ENCODE measurements at places on chromosomes 3 and 15. TPM values are rescaled to one million over a fixed set of nuclear protein-coding genes. Genes with fewer than 3 reads are reported as not detected.
A peak's percentile ranks its signal among the peaks of the same experiment; 100 is the strongest.

- no peaks in the 10 kb centered on the region for H3K36me3 ChIP-seq
- H3K4me1 ChIP-seq = no peaks in the 10 kb centered on the region
- no peaks in the 10 kb centered on the region for H3K27me3 ChIP-seq
- H3K27ac ChIP-seq = no peak overlapping the region
- DNase-seq = peak; percentile 38
These were observed 13.7 kb upstream of the PARP6 start for GRCh38 chr15:72285927-72286516.

The CDC25A gene
- not detected for total RNA-seq

DNA sequence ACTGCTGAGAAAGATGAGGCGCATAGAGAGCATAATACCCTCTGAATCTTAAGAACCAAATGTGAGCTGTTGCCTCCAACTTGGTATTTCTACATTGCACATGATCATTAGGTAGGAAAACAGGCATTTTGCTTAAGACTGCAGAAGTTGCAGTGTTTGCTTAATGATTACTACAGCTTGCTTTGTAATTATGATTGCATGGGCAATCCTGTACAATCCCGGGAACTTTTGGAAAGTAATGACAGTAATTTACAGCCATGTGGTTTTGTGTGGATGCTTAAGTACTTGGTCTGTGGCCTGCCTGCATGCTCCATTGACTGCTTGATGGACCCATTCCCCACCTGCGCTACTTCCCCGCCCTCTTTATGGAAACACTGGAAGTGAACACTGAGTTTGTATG, 301.1 kb downstream of the DIPK2A start:
- no peaks in the 10 kb centered on the region for H3K36me3 ChIP-seq
- H3K4me3 ChIP-seq = no peak overlapping the region
- no peak overlapping the region for H3K27ac ChIP-seq
- H3K4me1 ChIP-seq = no peaks in the 10 kb centered on the region
- DNase-seq = no peak

- no peaks in the 10 kb centered on the region for H3K36me3 ChIP-seq
- peaks cover 22% of the 10 kb centered on the region for H3K4me1 ChIP-seq
- no peaks in the 10 kb centered on the region for H3K27me3 ChIP-seq
- peak; percentile 13 for DNase-seq
These were observed 208.5 kb downstream of the LPP start for GRCh38 chr3:188362405-188362831.

GRCh38 chr3:46900007-46900292, 22.4 kb downstream of the PTH1R start:
- no peaks in the 10 kb centered on the region for H3K4me1 ChIP-seq
- no peak for DNase-seq
- H3K27ac ChIP-seq = no peak overlapping the region
- no peak overlapping the region for H3K4me3 ChIP-seq
- no peaks in the 10 kb centered on the region for H3K36me3 ChIP-seq

DNA sequence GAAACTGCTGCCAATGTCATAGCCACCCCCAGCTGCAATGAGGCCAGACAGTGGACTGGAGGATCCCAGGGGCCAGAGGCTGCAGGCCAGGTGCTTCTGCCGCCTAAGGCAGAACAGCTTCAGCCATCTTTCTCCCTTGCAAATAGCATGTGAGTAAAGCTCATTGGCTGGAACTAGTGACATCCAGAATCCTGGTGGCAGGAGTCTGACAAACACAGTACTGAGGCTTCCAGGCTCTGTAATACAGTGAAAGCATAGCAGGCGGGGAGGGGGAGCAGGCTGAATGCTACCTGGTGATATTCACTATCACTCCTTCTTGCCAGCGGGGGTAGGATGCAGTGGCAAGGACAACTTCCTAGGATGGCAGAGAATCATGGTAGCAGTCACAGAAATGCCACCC, 36.5 kb upstream of the TBC1D21 start:
- no peak overlapping the region for H3K27ac ChIP-seq
- peaks cover 6% of the 10 kb centered on the region for H3K27me3 ChIP-seq
- no peaks in the 10 kb centered on the region for H3K36me3 ChIP-seq
- H3K4me3 ChIP-seq = no peak overlapping the region

DNA sequence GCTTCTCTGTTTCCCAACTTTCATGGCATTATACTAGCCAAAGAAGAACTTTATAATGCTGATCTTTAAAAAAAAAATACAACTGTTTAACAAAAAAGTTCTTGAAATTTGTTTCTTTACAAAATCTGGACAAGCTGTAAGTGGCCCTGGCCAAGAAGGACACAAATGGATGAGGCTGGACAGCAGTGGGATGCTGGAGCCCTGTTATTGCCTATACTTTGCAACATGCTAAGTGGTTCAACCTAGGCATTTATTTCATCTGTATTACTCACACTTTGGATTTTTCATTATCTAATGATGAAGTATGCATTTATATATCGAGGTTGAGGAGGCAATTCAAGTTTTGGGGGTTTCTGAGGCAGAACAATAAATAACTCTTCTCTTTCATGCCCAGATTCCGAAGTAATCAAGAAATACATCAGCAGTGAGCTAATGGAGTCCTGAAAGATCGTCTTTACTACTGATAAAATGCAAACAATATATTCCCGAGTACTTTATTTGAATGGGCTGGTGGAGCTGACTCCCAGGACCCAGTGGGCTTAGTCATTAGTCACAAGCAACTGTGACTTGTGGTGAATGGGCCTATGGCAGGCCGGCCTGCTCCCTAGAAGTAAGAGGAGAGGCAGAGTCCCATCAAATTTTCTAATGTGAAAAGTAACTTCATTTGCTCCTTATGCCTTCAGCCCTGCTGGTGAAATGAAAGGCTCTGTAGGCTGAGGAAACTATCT, 177.3 kb upstream of the DPH6 start:
- DNase-seq = no peak
- no peaks in the 10 kb centered on the region for H3K4me1 ChIP-seq
- H3K4me3 ChIP-seq = no peak overlapping the region
- no peaks in the 10 kb centered on the region for H3K27me3 ChIP-seq
- H3K36me3 ChIP-seq = no peaks in the 10 kb centered on the region

The SKOR1 gene
- total RNA-seq = 0.30 TPM

The GPR27 gene
- total RNA-seq = 0.38 TPM

DNA sequence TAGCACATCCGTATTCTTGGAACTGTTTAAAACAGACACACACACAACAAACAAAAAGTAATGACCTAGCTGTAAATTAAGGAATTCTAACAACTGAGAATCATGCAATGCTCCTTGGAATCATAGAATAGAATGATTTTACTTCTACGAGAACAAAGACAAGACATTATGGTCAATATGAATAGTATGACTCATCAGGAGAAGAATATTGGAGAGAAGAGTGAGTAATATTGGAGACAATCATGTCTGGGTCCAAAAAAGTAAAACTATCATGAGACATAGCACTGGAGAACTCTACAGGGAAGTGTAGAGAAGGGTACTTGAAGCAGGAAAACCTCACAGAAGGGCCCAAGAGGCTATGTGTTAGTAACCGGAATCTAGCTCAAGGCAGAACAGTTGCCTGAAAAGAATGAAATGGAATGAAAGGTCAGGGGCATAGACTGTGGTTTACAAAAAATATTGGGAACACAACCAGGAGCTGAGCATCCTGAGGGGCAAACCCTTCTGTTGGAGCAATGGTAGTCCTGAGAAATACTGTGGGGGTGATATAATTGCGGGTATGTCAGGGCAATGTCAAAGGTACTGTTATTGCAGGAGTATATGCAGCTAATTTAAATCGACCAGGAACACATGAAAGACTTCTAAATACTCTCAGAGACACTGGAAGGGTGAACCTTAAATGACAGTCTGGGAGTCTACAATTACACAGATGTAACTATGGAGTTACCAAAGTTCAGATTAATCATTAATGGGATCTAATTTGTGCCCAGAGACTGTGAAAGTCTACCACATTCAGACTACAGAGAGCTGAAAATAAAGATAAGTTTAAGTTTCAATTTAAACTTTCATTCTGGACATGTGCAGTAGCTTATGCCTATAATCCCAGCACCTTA, 201.2 kb downstream of the BCHE start:
- no peak for DNase-seq
- no peak overlapping the region for H3K27ac ChIP-seq
- H3K27me3 ChIP-seq = no peaks in the 10 kb centered on the region
- no peak overlapping the region for H3K4me3 ChIP-seq
- no peaks in the 10 kb centered on the region for H3K36me3 ChIP-seq

The SIN3A gene
- 128 TPM for total RNA-seq

The GLDN gene
- not detected for total RNA-seq

DNA sequence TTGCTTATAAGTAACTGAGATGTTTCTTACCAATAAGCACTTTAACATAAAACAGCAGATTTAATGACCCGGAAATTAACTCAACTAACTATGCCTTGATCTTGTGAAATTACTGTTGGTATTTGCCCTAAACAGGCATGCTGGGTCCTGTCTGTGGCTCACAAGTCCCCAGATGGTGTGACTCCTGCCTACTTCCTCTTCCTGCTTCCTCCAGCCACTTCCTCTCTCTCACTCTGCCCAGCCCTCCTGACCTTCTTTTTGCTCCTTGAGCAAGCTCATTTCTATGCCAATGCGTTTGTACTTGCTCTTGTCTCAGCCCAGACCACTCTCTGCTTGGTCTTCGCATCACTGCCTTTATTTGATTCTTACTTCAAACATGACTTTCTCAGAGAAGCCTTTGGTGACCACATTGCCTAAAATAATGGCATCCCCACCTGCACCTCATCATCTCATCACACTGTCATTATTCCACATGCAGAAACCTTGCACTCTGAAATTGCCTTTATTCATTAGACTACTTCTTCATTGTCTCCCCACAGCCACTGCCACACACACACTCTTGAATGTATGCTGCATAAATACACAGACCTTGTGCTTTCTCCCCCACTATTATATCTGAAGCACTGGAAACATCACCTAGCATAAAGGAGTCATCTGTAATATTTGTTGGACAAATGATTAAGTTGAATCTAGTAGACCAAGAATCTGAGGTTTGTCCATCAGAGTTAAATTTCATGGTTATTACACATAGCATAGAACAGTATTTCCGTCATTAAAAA, 256.3 kb upstream of the SEMA6D start:
- H3K27ac ChIP-seq = no peak overlapping the region
- H3K4me3 ChIP-seq = no peak overlapping the region
- H3K4me1 ChIP-seq = no peaks in the 10 kb centered on the region
- no peaks in the 10 kb centered on the region for H3K27me3 ChIP-seq
- no peaks in the 10 kb centered on the region for H3K36me3 ChIP-seq

GRCh38 chr3:167289435-167289834, 90.7 kb downstream of the ZBBX start:
- no peaks in the 10 kb centered on the region for H3K27me3 ChIP-seq
- no peak for DNase-seq
- H3K4me3 ChIP-seq = no peak overlapping the region
- no peaks in the 10 kb centered on the region for H3K4me1 ChIP-seq
- no peaks in the 10 kb centered on the region for H3K36me3 ChIP-seq

The TRPM7 gene
- total RNA-seq = 65.3 TPM

Measured in CD4-positive, alpha-beta memory T cell (primary cell).